AG10803 (cell line): ENCODE measurements at places on chromosomes 2 and 18.

- DNase-seq, result no peak
These were observed 68.6 kb downstream of the NYAP2 start for GRCh38 chr2:225468131-225468530.

DNA sequence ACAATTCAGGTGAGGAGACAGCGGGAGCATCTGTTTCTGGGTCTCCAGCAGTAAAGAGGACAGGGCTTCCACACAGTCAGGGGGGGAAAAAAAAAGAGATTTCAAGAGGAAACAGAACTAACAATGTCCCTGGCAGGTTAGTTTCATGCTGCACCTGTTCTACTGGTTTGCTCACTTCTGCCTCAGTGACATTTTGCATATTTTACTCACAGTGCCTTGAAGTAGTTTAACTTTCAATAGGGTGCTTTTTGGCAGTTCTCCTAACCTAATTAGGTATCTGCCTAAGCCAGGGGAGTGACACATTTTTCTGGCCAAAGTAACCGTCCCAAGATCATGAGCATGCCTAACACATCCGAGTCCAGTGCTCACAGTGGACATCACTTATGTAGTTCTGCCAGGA lies 109.0 kb upstream of the ALK start:
- no peak for DNase-seq

DNA sequence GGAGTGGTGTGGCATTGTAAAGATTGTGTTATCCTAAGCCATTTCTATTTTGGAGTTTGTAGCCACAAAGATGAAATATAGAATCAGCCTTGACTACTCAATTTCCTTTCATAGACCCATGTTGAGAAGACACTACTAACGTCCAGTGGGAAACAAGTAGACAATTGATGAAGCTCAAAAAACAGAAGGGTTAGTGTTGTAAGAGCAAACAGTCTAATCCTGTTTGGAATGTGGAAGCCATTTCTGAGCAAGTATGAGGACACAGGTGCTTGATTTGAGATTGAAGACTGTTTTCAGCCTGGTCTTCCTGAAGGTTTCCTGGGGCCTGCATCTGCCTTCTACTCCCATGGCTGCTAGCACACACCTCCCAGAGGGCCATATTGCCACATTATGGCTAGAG lies 29.1 kb downstream of the B3GNT2 start:
- no peak for DNase-seq

- no peak for DNase-seq
These were observed 28.1 kb downstream of the TFCP2L1 start for GRCh38 chr2:121256720-121257479.

DNA sequence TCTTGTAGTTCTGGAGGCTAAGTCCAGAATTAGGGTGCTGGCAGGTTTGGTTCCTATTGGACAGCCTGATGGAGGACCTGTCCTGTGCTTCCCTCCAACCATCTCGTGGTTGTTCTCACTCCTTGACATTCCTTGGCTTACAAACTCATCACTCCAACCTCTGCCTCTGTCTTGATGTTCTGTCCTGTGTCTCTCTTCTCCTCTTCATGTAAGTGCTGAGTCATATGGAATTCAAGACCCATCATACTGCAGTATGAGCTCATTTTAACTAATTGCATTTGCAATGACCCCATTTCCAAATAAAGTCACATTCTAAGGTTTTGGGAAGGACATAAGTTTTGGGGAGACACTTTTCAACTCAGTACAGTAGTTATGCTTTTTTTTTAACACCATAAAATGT lies 374.7 kb downstream of the TRIB2 start:
- DNase-seq, result no peak

GRCh38 chr2:132424526-132425121 lies 8.0 kb downstream of the GPR39 start:
- peak; percentile 67 for DNase-seq
